ENCODE measurements at places on chromosomes 16 and 17.

GRCh38 chr16:65624666-65625065, 502.8 kb upstream of the CDH11 start:
- DNase-seq, result no peak

DNA sequence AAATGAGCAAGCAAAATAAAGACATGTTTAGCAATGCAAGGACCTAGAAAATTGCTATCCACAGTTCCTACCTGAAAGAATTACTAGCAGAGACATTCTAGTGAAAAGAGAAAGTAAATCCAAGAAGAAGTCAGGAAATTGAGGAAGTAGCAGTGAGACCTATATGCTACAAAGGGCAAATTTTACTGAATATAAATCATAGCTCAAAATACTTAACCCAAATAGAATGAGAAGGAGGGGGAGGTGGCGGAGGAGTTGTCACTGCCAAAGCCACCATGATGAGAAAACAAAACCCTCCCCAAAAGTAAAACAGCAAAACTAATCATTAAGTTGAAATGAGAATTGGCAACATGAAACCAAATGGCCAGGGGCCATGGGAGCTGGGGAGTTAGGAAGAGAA, 39.3 kb downstream of the PITPNM3 start:
- DNase-seq, result no peak

GRCh38 chr16:2088759-2089358, 41.1 kb downstream of the TSC2 start:
- no peak for DNase-seq

- DNase-seq, result no peak
Measured at GRCh38 chr17:55434721-55435120, 13.1 kb upstream of the MMD start.

- no peak for DNase-seq
Measured at GRCh38 chr16:23833960-23834685, 1.7 kb upstream of the PRKCB start.

GRCh38 chr16:84294531-84295142, at the start of gene WFDC1:
Gene WFDC1 (plus strand): TSS chr16:84294878. CDS start chr16:84294972, 94 bp downstream.
- no peak for DNase-seq

GRCh38 chr16:12543700-12544476, 259.8 kb downstream of the CPPED1 start:
- no peak for DNase-seq

DNA sequence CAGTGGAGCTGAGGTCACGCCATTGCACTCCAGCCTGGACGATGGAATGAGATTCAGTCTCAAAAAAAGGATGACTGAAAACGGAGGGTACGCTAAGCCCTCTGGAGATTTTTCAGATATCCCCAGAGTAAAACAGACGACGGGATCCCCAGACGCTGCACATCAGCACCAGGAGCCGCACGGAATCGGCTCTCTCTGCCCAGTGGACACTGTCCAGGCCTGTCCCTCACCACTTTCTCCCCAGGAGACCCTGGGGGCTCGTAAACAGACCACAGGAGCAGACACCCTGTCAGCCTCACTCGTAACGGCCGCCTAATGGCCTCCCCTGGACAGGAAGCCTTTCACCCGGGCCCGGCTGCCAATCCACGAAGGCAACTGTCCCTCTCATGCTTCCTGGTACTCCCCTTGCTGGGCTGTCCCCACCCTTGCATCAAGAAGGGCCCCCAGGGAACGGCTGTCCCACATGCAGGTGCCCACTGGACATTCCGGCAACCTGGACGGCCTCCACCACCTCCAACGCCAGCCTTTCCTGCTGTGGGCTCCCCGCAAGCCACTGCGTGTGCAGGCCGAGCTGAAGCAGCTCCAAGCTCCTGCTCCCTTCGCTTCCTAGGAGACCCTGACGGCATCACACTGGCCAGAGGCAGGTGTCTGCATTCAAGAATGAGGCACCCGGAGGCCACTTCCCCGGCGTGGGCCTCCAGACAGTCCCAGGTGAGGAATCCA, 74.3 kb downstream of the TIMM22 start:
- no peak for DNase-seq

DNA sequence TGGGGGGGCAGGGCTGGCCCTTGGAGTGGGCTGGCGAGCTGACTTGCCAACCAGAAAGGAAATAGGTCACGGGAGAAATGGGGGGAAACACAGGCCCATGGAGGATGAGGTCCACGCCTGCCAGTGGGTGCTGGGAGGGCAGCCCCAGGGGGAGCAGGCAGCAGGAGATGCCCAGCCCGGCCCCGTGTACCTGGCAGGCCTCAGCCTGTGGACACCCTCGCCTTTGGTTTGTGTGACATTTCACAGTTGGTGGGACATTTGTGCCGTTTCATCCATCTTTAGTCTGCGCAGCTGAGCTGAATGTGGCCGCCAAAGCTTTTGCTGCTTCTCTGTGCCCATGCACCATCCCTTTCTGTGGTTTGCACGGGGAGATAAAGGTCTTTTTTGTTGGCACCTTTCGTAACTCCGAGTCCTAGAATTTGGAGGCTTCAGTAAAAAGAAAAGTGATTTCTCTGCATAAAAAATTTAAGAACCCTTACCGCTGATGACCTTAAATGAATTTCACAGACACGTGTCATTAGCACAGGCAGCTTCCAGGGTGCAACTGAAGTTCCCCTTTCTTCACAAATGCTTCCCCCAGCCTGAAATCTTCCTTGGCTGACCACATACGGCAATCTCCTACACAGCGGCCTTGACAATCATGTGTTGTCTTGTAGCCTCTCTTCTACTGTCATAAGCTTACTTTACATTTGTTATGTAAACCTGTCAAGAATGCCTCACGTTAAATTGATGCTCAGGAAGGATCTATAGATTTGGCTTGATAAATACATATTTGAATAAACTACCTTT, 193.6 kb downstream of the RPTOR start:
- DNase-seq, result no peak

DNA sequence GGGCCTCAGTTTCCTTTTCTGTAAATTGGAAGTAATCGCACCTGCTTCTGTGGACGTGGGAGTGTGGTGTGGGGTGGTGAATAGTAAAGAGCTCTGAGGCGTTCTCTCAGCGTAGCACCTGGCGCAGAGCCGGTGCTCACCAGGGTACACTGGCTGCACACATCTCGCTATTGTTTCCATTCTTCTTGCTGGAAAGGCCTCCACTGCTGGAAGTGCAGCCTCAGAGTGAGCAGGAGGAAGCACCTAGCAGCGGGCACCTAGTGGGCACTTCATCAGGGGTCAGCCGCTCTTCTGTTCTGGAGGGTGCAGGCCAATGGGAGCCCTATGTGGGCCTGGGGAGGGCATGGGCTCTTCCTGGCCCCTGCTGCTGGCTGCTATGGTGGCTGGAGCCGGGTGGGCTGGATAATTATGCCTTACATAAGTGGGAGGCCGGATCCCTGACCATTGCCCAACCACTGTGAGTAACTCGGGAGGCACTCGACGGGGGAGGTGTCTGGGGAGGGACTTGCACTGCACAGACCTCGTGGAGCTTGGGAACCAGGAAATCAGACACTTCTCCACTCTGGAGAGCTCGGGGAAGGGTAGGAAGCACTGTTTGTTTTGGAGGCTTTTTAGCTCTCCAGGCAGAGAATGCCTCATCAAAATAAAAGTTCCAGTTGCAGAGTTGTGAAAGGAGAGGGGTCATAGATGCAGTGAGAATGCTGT, 1.7 kb downstream of the MAP2K3 start:
- DNase-seq, result peak; percentile 97

DNA sequence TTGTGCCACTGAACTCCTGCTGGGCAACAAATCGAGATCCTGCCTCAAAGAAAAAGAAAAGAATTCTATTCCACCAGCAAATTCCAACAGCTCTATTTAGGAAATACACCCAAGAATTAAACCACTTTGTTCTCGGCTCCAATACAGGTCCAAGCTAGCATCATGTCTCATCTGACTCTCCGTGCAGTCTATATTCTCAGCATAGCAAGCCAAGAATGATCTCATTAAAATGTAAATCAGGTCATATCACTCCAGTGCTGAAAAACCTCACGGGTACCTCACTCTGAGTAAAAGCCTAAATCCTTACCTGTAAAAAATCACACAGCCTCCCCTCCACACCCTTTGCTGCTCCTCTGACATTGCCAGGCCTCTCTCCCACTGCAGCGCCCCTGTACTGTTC, 23.9 kb downstream of the UBE2G1 start:
- DNase-seq, result no peak

DNA sequence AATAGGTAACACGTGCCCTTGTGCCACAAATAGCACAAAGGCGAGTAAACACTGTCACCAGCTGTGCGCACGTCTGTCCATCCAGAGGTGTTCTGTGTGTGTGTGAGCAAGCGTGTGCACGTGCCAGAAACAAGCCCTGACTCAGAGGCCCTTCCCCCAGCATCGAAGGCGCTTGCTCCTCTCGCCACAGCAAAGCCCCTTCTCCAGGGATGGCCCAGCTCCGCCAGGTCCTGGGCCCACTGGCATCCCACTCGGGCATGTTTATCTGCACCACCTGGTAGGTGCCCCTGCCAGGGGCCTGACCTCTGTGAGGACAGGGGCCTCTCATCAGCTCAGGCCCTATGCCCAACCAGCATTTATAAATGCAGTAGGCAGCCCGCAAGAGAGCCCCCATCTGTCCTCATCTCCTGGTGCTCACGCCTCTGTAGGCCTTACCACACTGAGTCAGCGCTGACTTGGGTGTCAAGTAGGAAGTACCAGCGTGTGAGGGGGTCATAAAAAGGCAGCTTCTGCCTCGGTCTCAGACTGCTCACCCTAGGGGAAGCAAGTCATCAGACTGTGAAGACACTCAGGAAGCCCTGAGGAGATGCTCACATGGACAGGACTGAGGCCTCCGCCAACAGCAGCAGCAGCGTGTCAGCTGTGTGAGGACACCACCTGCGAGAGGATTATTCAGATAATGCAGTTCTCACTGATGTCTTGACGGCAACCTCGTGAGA, 10.8 kb downstream of the TMEM235 start:
- no peak for DNase-seq

GRCh38 chr17:58268774-58269556, 11.8 kb downstream of the MPO start:
- no peak for DNase-seq

GRCh38 chr17:46862949-46863348, 11.6 kb downstream of the WNT9B start:
- DNase-seq, result no peak

GRCh38 chr17:58344047-58344790, 7.8 kb downstream of the SUPT4H1 start:
- no peak for DNase-seq

GRCh38 chr16:86120201-86121192, 221.5 kb downstream of the IRF8 start:
- no peak for DNase-seq

DNA sequence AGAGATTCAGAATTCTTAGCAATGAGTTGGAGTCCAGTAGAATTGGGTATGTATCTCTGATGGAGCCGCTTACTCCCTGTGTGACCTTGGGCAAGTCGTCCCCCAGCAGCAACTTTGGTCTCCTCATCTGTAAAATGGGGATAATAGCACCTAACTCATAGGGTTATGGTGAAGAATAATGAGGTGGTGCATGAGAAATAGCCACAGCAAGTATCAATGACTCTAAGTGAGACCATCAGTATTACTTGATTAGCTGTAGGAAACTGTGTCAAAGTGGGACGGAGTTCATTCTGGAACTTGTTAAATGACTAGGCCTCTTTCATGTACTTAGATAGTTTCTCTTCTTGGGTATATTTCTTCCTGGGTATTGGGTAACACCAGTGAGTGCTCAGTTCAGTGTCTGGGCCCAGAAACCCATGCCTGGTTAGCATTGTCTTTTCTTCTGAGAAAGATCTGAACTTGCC, 6.4 kb downstream of the PRKCB start:
- no peak for DNase-seq

DNA sequence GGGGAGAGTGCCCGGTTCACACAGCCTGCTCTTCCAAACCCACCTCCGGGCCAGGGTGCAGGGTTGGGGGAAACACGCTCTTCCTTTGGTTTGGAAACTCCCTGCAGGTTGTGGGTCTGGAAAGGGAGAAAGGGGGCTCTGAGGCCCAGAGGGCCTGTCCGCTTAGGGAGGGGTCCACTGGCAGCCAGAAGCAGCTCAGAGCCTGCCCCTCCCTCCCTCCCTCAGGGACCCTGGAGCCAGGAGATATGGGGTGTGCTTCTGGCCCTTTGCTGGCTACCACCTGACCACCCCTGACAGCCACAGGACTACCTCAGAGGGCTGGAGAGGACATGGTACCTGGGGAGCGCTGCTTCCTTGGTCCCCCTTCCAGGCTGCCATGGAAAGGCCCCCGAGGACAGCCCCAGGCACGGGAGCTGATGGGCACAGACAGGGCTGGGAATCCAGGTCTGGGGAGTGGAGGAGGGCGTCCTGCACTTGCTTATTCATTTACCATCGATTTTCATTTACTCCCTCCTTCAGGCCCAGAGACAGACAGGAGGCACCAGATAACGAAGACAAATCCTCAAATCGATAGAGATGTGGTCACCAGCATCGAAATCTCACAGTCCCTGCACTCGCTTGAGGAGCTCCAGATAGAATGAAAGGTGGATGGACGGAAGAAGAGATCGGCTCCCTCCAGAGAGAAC, 48.4 kb upstream of the DOC2B start:
- no peak for DNase-seq

DNA sequence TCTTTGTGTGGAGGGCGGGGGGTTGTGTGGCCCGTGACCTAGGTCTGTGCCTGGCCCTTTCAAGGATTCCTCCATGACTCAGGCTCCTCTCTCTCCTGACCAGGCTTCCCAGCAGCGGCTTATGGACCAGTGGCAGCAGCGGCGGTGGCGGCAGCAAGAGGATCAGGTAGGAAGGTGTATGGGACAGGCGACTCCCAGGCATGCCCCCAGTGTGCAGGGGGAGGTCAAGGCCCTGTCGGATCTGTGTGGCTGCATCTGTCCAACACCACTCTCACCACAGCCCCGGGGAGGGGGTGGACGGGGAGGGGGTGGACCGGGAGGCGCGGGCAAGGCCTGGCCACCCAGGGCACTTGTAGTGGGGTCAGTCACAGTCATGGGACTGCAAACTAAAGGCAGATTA, 93.1 kb downstream of the CCDC182 start:
- DNase-seq, result no peak

GRCh38 chr16:57568173-57568678, 25.8 kb downstream of the ADGRG5 start:
- no peak for DNase-seq

DNA sequence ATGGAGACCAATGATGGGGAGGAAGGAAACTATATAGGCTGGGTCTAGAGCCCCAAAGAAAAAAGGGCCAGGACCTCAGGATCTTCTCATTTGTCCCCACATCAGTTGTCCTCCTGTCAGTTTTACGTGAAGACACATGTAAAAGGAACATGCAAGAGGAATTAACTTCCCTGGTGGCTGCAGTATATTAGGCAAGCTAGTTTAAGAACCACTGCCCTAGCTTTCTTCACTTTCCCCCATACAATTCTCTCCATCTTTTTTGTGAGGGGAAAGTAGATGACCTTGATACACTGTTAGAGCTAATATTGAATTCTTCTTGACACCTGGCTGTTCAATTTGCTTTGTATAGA, 2.3 kb downstream of the MAP3K3 start:
- DNase-seq, result no peak

GRCh38 chr16:8310323-8310722, 280.0 kb downstream of the TMEM114 start:
- no peak for DNase-seq
